Activated CD4-positive, CD25-positive, alpha-beta regulatory T cell treated with anti-CD3 and anti-CD28 coated beads, Interleukin-2, amount 50 U/mL, for 72 hours (primary cell): ENCODE measurements at places on chromosomes 4 and X.

GRCh38 chrX:133390676-133391075 lies 24.6 kb downstream of the GPC4 start:
- DNase-seq, result no peak

DNA sequence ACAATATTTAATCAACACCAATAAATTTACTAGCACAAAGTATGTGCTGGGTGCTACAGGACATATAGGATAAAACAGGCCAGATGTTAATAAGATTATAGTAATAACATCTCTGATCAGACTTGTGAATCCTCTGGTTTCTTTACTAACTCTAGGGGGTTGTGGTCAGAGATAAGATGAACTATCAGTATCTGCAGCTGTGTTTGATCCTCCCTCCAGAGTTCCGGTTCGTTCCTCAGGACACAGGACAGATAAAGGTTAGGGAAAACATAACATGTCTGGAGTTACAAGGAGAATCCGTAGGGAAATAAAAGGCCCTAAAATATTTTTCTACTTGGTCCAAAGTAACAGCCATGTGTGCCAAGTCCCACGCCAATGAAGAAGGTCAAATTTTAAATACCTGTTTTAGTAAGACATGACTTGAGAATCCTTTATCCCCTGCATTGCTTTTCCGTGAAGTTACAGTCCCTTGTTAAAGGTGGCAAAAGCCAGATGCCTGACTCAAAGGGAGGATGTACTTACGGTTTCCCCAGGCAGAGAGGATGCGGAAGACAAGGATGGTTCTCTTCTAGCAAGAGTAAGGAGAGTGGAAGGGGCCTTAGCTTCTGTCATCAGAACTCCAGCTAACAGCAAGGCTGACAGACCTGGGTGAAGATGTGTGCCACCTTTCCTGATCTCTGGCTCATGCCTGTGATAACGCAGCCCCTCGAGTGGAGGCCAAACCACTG lies 44.4 kb downstream of the KIAA0232 start:
- DNase-seq, result no peak

DNA sequence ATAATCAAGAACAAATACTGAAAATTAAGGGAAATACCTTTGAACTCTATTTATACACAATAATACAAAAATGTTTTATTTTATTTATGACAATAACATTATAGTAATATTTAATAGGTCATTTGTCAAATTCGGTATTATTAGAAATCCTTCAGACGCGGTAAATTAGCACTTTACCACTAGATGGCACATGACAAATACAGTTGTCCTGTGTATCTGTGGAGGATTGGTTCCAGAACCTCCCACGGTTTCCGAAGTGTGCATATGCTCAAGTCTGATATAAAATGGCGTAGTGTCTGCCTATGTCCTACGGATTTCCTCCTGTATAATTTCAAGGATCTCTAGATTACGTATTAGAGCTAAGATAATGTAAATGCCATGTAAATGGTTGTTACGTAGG lies 8.1 kb upstream of the LINC00632 start:
- no peak for DNase-seq

GRCh38 chr4:140372751-140373327 lies 607 bp upstream of the SCOC start:
- no peak for DNase-seq

DNA sequence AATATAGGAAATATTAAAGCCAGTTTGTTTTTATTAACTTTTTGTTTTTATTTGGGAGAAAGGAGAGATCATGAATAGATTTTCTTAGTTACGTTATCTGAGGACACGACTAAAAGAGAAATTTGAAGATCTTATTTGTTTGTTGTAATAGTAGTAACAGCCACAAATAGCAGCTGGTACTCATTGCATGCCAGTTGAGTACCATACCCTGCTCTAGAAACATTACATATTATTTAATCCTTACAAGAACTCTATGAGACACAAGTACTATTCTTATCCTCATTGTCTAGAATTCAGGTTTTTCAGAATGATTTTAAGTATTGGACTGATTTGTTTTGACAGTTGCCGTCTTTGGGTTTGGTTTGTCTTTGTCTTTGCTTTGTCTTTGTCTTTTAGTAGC lies 31.8 kb downstream of the USP53 start:
- DNase-seq, result no peak

- no peak for DNase-seq
Observed at GRCh38 chr4:79476196-79476595, 68.2 kb upstream of the GK2 start.

DNA sequence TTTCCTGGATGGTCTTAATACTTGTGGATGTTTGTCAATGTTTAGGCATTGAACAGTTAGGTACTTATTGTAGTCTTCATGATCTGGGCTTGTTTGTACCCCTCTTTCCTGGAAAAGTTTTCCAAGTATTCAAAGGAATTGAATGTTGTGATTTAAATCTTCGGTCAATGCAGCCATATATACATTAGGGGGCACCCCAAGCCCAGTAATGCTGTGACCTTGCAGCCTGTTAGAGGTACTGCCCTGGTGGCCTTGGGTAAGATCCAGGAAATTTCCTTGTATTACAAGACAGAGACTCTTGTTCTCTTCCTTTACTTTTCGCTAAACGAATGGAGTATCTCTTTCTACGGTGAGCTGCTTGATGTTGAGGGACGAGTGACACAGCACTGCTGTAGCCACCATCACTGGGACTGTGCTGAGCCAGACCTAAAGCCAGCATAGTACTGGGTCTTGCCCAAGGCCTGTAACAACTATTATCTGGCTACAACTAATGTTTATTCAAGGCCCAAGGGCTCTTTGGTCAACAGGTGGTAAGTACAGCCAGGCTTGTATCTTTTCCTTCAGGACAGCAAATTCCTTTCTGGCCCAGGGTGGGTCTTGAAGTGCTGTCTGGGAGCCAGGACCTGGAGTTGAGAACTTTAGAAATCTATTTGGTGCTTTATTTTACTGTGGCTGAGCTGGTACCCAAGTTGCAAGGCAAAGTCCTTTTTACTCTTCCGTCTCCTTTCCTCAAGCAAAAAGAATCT lies 118.3 kb upstream of the ATOH1 start:
- DNase-seq, result no peak

GRCh38 chr4:94285666-94286065 lies 57.0 kb downstream of the HPGDS start:
- no peak for DNase-seq

DNA sequence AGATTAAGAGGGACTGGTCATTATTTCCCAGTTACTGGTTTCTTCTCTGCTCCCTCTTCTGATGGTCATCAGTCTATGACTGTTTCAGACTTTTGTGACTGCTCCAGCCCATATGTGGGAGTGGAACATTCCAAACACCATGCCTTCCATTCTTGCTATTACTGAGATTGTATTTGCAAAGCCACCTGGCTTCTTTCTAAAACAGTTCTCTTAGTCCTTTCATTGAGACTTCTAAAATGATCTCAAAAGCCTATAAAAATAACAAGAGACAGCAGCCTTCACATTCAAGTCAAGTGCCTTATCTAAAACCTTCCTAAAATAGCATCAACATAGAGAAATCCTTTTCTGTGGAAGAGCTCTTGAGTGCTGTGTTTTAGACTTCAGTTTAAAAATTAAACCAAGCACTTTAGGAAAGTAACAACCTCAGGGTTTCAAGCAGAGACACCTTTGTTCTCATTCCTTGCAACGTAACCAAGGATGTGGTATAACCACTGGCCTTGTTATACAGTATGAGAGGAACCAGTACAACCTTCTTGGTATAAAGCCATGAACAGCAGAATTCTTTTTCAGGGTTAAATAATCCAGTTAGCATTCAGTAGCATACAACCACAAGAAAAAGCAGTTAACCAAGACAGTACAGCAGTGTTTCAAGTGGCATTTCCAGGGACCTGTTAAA lies 97.1 kb downstream of the NFKB1 start:
- no peak for DNase-seq

DNA sequence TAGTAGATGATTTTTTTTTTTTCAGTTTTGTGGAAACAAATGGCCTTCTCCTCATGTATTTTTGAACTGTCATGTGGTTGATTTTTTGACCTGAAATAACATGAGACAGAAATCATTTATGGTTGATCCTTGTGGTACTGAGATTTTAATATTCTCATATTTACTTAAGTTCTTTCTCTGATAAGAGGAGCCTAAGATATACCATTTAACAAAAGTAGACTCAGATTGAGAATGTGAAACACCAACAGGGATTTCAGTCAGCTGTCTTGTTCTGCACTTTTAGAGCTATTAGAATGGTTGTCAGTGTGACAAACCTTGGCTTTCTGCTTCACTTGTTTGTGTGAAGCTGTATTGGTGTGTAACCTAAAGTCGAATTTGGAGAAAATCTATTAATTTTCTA lies 575.7 kb downstream of the SPOCK3 start:
- DNase-seq, result no peak

- no peak for DNase-seq
Observed at GRCh38 chr4:37770016-37770415, 56.5 kb upstream of the PGM2 start.

- no peak for DNase-seq
Observed at GRCh38 chrX:16207634-16208033, 40.4 kb downstream of the MAGEB17 start.

- no peak for DNase-seq
Observed at GRCh38 chrX:150574559-150575418, 6.4 kb downstream of the MTM1 start.

DNA sequence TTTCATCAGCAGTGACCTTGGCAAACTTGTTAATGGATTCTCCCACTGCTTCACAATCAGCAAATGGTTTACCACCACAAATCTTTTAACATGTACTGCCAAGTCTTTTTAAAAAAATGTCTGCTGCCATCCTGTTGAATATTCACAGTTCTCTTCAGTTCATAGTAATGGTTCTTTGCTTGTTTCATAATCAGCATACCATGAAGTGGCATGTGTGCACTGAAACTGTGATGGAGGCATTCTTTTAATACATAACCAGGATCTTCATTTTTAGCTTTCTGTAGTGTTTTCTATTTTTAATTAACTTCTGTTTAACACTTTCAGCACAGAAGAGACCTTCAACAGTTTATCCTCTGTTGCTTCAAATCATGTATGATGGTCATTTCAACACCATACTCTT lies 230.1 kb upstream of the ARSJ start:
- no peak for DNase-seq

GRCh38 chrX:36916941-36917340 lies 91.2 kb upstream of the FAM47C start:
- no peak for DNase-seq

DNA sequence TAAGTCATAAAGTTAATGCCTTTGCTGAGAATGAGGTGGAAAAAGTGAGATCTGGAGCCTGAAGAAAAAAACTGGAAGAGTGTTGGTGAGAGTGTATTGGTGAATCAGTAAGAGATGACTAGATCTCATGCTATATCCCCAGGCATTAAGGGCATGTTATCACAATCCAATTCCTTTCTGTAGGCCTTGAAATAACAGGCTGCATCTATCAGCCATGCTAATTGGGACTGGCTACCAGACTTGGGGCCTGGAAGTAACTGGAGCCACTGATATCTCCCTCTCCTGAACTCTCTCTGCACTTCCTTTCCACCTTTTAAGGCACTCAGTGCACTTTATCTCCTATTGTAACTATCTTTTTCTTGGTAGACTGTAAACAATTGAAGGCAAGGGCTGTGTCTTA lies 88.8 kb upstream of the HPRT1 start:
- no peak for DNase-seq

DNA sequence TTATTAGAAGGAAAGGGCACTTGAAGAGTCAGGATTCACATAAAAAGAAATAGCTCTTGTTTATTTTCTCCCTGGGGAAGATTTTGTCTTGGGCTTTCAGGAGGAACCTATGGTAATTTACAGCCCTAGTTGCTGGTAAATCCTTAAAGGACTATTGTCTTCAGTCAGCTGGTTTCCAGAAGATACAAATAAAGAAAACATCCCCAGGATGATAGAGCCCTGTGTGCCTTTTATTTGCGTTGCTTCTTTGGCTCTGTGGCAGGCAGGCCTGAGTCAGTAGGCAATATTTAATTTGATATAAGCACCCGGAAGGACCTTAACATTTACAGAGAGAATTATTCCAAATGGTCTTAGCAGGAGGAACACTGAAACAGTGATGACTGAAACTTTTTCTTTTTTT lies 131.0 kb upstream of the SLC34A2 start:
- DNase-seq, result no peak

- no peak for DNase-seq
Observed at GRCh38 chr4:172992648-172993378, 175.8 kb upstream of the GALNT7 start.

- no peak for DNase-seq
Observed at GRCh38 chr4:99410075-99410474, 25.1 kb downstream of the ADH7 start.

- DNase-seq, result no peak
Observed at GRCh38 chrX:70226048-70226447, 8.4 kb upstream of the AWAT1 start.

GRCh38 chr4:110977554-110977953 lies 354.7 kb upstream of the PITX2 start:
- DNase-seq, result no peak

- DNase-seq, result no peak
Observed at GRCh38 chrX:138856881-138857604, 145.5 kb upstream of the FGF13 start.

GRCh38 chr4:144501231-144501780 lies 144.7 kb upstream of the HHIP start:
- DNase-seq, result no peak

GRCh38 chr4:122793811-122794210 lies 32.8 kb upstream of the FGF2 start:
- no peak for DNase-seq

DNA sequence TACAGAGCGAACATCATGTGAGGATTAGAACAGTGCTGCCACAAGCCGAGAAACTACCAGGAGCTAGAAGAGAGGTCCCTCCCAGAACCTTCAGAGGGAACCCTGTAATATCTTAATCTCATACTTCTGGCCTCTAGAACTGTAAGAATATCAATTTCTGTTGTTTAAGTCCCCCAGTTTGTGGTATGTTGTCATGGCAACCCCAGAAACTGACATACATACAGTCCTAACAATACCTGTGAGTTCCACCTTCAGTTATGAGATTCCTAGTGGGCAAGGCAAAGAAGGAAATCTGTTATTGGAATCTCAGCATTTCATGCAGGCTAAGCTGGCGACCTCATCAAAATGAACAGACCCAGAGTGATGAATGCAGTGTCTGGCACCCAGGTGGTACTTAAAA lies 42.5 kb downstream of the ZBTB49 start:
- DNase-seq, result no peak

DNA sequence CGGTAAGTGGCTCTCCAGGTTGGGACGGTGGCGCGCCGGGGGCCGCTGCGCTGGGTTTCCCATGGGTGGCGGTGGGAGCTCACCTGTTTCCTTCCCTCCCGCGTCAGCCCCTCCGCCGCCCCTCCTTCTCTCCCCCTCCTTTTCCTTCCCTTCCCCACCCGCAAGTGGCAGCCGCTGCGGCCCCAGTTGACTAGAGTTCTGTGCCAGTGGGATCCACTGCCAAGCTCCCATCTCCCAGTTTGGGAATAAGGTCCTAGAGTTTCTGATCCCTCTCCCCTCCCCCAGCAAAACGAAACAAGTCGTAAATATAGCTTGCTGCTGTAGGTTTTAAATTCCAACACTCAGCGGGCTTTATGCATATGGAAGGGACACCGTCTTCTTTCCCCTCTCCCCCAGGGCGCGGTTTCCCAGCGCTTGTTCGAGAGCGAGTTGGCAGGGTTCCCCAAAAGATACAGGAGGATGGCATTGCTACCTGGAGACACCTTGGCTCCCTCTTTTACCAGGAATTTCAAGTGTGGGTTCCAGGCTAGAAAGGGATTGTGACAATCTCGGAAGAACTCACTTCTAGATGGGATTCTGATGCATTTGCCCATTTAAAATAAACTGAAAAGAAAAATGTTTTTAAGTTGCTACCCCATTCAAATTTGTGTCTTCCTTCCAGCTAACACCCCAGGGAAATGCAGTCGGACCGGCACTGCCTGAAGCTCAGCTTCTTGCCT lies 1.2 kb downstream of the TLL1 start:
- no peak for DNase-seq

- no peak for DNase-seq
Observed at GRCh38 chr4:99947190-99947578, 766 bp upstream of the DNAJB14 start.
